ENCODE measurements at places on chromosomes 11 and 22. TPM values are rescaled to one million over a fixed set of nuclear protein-coding genes. Genes with fewer than 3 reads are reported as not detected.

KCNK4 gene
- not detected for total RNA-seq

DNA sequence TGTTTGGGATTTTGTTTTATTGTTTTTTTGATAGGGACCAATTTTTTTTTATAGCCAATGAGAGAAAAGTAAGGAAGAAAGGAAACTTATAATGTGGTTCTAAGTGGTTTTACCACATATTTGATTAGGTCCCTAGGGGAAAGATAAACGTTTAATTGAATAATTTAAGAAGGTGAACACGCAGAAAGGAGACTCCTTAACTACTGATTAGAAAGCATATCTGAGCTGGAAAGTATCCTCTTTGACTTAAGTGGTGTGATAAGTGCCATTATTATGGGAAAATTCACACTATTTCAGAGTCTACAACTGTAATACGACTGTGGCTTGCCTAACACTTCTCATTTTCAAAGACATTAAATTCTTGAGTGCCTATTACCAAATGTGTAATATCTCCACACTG lies 106.5 kb upstream of the GRAMD1B start:
- DNase-seq = no peak

- DNase-seq = no peak
Observed at GRCh38 chr22:30871391-30872284, 96.9 kb downstream of the MORC2 start.

FOLR3 gene
- not detected for total RNA-seq

DNA sequence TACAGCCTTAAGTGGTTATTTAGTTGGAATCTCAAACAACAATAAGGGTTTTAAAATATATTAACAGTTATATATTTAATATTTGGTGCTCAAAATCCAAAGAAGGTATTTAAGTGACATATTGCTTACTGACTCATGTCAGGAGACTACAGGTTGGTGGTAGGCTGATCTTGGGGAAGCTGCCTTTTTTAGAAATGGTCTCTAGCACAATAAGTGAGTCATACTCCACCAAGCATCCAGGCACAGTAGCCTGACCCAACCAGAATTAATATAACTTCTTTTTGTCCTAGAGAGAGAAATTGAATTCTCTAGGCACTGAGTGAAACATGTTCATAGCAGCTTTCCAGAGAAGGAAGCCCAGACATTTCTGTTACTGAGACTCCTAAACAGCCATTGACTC lies 868.5 kb upstream of the TENM4 start:
- no peak for DNase-seq
